ENCODE measurements at places on chromosomes 7 and 10.

- DNase-seq: peak; percentile 82
These were observed 84.0 kb downstream of the GSAP start for GRCh38 chr7:77331938-77332695.

DNA sequence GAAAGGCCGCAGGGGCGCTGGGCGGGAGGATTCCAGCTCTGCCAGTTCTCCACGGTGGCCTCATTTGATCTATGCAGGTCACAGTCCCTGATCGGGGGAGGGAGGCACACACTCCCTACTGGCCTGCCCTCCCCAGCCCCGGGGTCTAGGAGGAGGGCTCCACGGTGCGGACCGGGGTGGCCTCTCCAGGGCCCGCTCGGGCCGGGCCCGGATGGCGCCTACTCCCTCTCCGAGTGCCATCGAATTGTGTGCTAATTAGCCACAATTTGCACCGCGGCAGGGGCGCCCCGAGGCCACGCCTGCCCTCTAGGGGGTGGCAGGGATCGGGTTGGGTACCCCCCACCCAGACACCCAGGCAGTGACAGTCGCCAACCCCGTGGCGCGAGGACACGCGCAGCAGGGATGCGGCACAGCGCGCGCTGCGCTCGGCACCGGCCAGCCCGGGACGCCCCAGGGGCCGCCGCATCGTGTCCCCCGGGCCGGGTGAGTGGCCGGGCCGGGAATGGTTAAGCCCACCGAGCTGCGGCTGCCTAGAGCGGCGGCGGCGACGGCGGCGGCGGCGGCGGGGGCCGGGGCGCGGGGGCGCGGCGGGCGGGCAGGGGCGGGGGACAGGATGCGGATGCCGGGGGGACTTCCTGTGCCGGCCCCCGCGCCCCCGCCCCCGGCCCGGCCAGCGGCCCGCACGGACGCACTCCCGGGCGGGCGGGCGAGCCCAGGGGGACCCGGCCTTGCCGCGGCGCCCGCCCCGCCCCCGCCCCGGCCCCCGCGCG, at the start of gene ZNF853:
ZNF853 (plus strand) TSS at position 658 of the 770 bp plus-strand sequence. CDS start 565 bp downstream, outside the sequence.
- no peak for DNase-seq

GRCh38 chr7:111744501-111745155, 182.3 kb upstream of the IMMP2L start:
- no peak for DNase-seq

DNA sequence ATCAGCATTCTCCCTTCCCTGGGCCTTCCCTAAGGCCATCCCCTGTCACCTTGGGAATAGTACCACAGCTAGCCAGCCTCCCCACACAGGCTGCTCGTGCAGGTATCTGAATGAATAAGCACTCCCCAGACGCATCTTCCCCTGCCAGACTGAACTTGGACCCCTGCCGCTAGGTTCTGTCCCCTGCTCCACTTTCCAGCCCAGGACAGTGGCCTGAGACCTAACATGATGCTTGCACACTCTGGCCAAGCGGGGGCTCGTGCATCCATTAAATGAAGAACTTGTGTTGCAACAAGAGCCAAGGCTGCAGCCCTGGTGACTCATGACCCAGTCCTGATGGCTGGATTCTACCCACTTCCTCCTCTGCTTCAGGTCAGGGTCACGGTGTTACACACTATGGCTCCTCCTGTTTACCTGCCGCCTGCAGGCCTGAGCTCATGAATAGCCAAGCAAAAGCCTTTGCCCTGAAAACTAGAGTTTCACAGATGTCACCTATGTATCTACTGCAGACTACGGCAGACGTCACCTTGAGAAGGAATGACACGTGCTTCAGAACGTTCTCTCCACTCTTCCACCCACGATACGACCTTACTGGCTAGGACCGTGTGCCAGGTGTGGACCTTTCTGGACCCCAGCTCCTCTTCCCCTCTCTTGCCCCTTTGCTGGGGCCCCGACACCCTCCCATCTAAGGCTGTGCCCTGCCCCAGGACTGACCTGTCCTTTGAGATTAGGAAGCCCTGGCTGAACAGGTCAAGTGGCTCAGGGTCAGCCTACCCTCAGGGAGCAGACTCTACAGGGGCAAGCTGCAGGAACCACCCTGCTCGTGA, 6.5 kb downstream of the ASB13 start:
- DNase-seq: no peak

DNA sequence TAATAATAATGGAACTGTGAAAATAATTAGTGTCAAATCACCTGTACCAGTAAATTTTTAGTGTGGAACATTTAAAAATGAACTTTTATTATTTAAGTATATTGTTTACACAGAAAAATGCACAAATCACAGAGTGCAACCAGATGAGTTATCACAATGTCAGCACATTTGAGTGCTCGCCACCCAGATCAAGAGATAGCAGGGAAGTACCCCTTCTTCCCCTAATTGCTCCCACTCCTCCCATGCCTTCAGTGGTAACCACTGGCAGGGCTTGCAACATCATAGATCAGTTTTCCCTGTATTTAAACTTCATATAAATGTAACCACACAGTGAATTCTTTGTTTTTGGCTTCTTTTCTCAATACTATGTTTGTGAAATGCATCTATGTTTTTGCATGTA, 7.8 kb upstream of the GPR141 start:
- no peak for DNase-seq

DNA sequence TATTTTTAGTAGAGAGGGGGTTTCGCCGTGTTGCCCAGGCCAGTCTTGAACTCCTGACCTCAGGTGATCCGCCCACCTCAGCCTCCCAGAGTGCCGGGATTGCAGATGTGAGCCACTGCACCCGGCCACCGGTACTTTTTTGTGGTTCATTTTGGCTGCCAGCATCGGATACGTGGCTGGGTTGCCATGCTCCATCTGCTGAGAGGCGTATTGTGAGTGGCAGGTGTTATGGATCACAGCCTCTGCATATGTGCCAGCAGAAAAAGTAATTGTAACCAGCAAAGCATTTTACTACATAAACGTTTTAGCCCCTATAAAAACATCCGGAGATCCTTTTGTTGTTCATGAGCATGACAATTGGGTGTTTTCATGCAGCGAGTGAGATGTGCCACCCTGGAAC, 7.1 kb downstream of the FOXK1 start:
- DNase-seq: no peak

Measured in NCI-H1694 (cell line).